Fibroblast of skin of scalp (primary cell): ENCODE measurements at places on chromosomes 5 and 9.

- no peak for DNase-seq
These were observed 276.0 kb upstream of the MVB12B start for GRCh38 chr9:126050605-126050990.

DNA sequence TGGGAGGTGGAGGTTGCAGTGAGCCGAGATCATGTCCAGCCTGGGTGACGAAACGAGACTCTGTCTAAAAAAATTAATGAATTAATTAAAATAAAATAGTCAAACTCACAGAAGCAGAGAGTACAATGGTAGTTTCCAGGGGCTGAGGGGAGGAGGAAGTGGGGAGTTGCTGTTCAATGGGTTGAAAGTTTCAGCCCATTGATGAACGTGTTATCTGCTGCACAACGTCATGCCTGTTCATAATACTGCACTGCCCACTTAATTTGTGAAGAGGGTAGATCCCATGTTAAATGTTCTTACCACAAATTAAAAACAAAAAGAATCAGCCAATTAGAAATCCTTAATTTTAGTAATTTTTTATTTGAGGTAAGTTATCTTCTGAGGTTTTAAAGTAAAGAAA lies 16.4 kb upstream of the RUFY1 start:
- no peak for DNase-seq

GRCh38 chr5:73061593-73061992 lies 58.8 kb upstream of the TMEM171 start:
- no peak for DNase-seq

GRCh38 chr9:121182989-121183388 lies 18.7 kb downstream of the RAB14 start:
- no peak for DNase-seq

DNA sequence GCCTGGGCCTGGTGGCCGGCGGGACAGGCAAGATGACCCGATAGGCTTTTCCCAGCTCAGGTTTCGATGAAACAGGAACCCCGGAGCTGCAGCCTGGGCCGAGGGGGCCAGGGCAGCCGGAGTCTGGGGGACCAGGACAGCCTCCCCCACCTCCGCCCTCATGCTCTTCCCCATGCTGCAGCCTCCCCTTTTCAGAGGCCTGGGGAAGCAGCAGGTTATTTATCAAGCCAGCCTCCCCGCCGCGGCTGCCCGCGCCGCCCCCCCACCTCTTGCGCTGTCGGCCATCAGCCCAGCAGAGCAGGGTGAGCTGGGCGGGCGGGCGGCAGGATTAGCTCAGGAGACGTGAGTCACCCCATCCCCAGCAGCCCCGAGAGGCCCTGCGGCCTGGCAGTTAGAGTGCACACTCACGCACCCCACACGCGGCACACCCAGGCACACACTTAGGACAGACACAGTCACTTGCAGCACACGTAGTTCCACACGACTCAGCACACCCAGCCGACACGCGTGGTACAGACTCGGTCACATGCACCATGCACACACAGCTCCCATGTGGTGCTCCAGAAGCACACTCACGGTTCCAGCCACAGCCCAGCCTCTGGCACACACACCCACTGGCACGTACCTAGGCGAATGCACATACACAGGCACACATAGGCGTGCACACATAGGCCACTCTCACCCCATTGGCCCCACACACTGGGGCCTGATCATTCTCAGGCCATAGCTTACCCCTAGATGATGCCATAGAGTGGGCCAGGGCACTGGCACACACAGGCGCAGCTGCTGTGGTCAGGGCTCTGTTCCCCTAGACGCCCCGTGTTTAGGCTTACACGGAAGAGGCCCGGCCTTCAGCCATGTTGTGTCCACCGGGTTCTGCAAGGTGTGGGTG lies 13.0 kb downstream of the CXXC5 start:
- peak; percentile 97 for DNase-seq

- DNase-seq = peak; percentile 35
These were observed 129.7 kb downstream of the YIPF5 start for GRCh38 chr5:144040615-144041305.

DNA sequence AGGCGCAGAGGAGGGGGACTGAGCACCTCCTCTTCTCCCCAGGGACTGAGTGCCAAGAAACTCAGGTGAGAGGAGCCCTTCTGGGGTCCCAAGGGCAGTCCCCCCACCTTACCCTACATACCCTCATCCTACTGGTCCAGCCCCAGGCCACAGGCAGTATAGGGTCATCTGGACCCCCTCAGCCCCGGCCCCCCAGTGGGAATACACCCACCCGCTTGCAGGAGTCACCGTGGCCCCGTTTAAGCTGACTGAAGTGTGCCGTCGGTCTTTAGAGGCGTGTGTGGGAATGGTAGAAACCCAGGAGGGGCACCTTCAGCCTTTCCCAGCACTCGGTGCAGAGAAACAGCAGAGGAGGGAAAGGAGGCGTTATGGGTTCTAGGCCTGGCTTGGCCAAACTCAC lies 30.8 kb downstream of the COL15A1 start:
- DNase-seq = no peak

- no peak for DNase-seq
These were observed 13.5 kb upstream of the TSSK1B start for GRCh38 chr5:113448252-113448651.

DNA sequence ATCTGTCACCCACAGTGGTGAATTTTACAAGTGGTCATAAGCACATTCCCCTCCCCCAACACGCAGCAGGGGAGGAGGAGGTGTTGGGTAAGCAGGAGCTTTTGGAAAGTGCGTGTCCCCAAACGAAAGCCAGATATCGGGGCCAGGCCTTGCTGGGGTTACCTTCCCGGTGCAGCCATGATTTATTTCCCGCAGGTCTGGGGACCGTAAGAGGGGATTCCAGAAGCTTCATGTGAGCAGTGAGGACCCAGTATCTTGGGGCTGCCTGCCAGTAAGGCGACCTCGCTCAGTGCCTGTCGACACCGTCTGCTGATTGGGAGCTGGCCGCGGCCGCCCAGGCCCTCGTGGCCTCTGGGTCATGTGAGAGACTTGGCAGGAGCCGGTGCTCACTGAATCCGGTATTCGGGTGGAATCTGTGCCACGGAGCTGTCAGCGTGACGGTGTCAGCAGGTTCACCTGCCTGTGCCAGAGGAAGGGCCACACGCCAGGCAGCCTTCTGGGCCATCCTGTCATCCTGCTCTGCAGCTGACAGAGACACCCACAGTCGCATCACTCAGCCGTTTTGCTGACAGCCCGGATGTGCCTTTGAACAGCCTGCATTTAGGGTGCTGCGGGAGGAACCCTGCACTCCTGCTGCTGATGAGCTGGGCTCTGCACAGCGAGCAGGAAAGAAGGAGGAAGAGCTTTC lies 37.3 kb downstream of the SEC61B start:
- peak; percentile 20 for DNase-seq

- DNase-seq = peak; percentile 3
These were observed 201.5 kb upstream of the MVB12B start for GRCh38 chr9:126125177-126125576.

DNA sequence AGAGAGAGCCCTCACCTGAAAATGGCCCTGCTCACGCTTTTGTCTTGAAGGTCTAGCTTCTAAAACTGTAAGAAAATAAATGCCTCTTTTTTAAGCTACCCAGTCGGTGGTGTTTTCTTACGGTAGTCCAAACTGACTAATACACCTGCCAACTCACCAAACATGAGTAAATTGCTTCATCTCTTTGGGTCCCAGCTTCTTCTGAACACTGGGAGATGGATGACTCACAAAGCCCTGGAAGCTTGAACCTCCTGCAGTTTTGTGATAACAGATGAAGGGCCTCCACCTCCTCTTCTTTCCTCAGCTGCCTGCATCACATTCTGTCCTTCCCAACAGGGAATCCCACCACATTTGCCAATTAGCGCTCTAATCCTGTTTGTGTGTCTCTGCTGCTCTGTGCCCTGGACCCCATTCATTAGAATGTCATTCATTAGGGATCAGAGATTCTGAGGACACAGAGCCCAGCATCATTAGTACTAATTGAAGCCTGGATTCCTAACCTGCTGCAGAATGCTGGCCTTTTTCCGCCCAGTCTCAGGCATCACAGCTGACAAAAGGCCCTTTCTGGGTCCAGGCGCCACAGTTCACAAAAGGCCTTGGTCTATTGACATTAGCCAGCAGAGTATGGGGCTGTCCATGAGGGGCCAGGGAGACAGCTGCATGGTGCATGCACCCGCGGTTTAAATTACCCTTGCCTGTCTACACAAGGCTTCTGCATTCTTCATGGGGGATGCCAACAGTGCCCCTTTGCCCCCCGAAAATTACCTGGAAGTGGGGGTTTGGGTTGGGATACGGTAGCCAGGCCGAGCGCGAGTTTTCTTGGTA lies 349.3 kb downstream of the SEMA5A start:
- DNase-seq = no peak

DNA sequence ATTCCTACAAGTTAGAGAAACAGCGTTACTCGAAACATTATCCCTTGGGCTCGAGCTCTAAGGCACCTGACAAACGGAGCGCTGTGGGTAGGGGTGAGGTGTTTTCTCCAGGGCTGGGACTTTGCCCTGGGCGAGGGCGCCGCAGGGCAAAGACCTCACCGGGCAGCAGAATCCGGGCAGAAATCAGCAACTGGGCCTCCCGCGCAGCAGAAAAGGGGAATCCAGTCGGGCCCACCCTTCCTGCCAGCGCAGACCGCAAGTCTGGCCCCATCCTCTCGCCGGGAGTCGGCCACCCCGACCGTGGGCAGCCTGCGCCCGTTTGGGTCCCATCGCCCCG lies 430 bp upstream of the MSH3 start:
- DNase-seq = peak; percentile 4

DNA sequence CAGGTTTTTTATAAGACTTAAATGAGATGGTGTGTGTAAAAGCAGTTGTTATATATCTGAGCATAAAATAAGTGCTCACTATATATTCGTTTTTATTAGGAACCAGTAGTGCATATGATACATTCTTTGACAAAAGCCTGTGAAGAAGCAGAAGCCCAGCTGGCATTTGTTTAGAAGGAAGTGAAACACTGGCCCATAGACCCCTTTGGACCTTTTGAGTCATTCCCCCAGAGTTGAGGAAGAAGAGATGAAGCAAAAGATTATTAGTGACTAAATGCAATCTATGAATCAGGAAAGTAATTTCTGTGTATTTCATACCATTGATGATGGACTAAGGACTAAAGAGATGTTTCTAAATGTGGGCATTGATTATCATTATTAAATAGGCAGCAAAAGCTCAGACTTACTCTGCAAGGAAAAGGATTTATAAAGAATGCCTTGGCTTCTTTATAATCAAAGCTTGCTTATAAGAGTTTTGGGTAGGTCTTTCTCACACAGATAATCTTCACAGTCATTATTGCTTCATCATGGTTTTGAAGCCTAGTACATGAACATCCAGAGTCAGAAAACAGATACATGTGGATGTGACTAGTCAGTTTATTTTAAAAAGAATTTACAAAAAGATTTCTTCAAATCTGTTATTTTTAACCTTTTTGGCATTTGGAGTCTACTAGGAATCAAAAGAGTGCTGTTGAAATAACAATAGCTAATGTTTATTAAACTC lies 16.9 kb upstream of the FER start:
- DNase-seq = no peak

- no peak for DNase-seq
These were observed 97.6 kb downstream of the NUDT12 start for GRCh38 chr5:103464835-103465484.

DNA sequence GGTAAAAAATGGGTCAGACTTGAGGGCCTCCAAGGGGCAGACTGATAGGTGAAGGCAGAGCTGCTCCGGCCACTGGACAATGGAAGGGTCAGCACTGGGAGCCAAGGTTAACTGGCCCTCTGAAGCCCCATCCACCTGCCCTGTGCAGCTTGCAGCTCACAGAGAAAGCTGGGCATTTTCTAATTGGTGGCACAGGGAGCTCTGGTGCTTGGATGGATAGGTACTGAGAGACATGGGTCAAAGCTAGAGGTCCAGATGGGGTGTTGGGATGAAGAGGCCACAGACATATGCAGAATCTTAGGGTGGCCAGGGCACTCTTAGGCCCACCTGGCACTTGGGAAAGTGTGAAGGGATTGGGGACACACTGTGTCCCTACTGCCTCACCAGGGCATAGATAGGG lies 29.5 kb upstream of the SARDH start:
- no peak for DNase-seq

GRCh38 chr9:85425153-85425611 lies 316.6 kb downstream of the AGTPBP1 start:
- peak; percentile 59 for DNase-seq

- DNase-seq = peak; percentile 15
These were observed 181.3 kb upstream of the IL12B start for GRCh38 chr5:159511570-159511969.

GRCh38 chr9:103474156-103474555 lies 479.0 kb downstream of the CYLC2 start:
- no peak for DNase-seq

DNA sequence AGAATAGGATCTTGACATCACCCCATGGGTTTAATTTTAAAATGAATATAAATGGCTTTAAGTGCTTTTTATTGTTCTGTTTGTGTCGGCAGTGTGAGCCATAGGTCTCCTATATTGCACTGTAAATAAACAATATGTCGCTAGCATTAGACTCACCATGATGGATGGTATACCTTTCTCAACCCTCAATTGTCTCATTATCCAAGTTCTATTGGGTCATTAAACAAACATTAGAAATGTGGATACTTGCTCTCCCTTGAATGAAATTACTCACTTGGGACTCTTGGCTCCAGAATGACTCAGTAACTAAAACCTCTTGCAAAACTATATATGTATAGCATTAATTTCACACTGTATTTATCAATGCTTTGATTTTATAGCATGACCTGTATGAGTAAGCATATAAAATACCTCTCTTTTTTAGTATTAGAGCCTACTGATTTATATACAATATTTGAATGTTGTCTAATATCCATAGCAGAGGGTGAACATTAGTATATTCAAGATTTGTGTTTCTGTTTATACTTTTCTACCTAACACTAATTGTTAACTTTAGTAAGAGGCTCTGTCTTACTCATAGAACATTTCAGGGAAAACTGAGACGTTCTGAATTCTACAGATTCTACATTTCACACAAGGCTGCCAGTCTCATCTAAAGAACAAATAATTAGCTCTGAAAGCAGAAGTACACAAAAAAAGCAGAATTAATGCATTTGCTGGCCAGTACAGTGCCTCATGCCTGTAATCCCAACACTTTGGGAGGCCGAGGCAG lies 303.8 kb upstream of the PRR16 start:
- DNase-seq = peak; percentile 59

DNA sequence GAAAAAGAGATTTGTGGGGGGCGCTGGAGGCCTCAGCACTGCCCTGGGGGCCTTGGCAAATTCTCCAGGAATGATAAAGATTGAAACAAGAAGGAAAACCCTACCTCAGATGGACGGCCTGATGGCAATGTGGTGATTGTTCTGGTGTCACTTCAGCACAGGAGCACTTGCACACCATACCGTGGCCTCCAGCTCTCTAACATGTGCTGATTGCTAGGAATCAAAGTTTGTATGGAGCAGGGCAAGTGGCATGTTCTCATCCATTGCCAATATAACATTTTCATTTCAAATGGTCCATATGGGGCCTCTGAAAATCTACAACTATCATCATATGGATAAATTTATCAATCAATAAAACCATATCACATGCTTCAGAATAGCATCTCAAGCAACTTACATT lies 253.0 kb downstream of the DEPDC1B start:
- no peak for DNase-seq

DNA sequence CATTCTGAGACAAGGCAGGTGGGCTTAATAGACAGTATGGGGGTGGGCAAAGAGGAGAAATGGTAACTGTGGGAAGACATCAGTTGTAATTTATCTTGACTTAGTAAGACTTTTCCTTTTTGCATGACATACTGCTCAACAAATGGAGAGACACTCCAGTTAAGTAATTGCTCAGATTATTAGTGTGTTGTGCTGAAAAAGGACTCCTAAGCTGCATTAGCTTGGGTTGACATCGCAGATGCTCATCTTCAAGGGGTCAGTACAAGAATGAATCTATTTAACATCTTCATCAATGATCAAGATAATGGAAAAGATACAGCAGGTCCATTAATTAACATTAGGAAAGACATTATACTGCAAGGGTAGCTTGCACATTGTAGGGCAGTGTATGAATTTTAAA lies 181.1 kb upstream of the ELAVL2 start:
- no peak for DNase-seq
